ENCODE measurements at places on chromosomes 6 and 20.

- no peak for DNase-seq
These were observed 3.9 kb downstream of the SDC4 start for GRCh38 chr20:45344168-45344860.

DNA sequence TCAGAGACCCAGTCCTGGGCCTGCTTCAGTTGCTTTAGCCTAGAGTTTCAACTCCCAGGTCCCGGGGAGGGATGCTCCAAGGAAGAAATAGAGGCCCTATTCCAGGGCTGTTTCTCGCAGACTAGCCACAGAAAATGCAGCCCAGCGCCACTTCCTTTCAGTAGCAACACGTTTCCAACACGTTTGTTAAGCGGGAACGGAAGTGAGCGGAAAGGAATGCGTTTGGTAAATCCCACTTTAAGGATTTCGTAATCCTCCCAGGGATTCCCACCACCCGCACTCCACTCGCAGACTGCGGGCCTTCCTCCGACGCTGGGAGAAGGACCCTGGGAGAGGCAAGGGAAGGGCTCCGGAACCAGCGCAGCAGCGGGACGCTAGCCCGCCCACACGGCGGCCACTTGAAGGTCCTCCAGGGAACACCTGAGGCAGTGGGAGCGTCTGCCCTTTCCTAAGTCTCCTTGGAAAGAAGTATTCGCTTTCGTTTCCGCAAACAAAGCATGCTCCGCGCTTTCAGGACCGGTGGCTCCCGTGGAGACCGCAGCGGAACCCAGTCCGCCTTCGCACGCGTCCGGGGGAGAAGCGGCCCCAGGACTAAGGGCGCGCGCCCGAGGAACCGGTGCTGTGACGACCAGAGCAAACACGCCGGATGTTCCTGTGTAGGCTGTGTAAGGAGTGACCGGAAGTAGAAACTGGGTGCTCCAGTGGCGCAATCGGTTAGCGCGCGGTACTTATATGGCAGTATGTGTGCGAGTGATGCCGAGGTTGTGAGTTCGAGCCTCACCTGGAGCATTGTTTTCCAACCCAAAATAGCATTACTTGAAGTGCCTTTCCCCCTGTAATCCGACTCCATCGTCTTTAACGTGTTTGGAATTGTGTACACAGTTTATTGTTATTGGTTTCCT lies 227.6 kb upstream of the PRSS16 start:
- no peak for DNase-seq

- DNase-seq: no peak
These were observed 84.7 kb downstream of the DLGAP4 start for GRCh38 chr20:36390719-36391415.

DNA sequence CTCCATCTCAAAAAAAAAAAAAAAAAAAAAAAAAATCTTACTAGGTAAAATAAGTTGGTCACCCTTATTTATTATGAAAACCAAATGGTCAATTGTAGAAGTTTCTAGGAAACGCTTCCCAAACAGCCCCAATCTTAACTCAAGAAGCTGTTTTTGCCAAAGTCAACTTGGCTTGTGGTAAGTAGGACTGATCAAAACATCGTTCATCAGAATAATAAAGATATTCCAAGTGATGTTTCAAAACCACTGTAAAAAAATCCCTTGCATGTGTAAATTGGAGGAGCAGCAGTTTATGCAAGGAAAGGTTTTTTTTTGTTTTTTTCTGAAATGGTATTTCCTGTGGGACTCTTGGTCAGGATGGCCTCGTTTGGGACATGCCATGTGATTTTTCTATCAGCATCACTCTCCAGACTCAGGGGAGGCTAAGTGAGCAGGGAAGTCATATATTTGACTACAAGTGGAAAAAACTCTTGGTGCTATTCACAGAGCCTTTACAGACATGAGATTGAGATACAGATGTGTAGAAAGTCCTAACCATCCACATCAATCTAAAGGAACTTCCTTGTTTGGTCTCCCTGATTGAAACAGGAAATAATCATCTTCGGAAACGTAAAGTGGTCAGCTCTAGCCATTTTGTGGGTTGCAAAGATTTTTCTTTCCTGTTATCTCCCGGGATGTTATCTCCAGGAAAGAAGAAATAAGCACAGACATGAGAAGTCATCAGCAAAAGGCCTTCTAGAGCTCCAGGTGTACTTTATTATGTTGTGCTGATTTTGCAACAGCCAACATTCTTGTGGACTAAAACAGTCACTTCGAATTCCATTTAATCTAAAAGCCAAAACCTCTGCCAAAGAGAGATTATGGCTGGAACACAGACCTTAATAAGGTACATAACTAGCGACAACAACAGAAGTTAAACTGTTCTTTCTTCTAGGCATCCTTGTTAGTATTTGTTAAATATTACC lies 177.8 kb downstream of the EDN1 start:
- DNase-seq: no peak

DNA sequence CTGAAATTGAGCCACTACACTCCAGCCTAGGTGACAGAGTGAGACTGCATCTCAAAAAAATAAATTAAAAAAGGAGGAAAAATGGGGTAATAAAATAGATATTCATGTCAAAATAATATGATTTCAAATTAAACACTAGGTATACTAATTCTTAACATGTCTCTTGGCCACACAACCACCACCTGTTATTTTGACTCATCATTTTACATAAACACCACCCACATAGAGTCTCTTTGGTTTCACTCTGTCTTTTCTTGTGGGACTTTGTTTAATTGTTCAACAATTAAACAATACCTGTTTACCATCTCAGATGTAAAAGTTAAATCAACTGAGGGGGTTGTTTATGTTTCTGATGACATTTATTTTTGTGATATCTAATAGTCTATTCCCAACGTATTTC lies 476.8 kb upstream of the ADGRB3 start:
- no peak for DNase-seq

- DNase-seq: no peak
These were observed 43.8 kb upstream of the AFDN start for GRCh38 chr6:167782698-167783517.

- DNase-seq: no peak
These were observed 108.0 kb upstream of the PDE7B start for GRCh38 chr6:135743476-135743875.

DNA sequence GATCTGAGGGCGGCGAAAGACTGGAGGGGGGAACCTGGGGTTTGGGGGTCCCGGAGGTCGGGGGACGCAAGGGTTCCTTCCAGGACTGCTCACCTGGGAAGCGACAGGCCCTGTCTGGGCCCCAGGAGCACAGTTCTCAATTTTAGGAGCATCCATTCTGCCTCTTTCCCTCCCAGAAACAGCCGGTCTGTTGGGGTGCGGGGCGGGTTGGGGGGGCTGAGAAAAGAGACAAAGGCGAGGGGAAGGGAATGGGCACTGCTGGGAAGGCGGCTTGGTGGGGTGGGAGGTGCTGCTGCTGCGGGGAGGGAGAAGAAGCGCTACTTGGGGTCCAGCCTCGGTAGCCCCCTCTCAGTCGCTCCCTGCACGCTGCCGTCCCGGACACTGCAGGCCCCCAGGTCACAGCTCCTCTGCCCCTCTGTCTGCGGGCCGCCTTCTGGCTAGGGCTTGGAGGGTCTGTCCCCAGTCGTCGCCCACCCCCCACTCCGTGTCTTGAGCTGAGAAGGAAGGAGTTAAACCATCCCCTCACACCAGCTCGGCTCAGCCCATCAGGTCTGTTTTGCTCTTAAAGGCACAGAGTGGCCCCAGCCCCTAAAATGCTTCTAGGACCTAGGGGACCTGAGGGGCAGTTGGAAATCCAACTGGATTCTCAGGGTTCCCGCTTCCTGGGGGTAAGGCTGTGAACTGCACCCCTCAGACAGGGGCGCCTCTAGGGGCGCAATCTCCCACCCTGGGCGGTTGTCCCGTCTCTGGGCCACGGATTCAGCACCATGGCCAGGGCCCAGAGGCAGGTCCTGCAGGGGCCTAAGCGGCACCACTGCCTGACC lies 690 bp downstream of the GDAP1L1 start:
- no peak for DNase-seq

DNA sequence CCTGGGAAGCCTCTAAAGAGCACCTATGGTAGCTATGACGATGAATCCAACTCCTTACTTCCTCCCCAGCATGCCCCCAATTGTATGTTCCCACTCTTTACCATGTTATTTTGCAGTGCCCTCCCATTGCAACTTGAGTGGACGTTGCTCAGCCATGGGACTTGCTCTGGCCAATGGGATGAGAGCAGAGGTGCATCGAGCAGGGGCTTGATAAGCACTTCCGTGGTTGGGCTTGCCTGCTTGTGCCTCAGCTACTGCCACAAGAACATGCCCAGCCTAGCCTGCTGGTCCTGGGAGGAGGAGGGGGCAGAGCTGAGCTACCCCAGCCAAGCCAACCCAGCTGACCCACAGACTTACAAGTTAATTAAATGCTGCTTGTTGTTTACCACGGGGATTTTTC lies 71.1 kb upstream of the CTNNBL1 start:
- DNase-seq: no peak

DNA sequence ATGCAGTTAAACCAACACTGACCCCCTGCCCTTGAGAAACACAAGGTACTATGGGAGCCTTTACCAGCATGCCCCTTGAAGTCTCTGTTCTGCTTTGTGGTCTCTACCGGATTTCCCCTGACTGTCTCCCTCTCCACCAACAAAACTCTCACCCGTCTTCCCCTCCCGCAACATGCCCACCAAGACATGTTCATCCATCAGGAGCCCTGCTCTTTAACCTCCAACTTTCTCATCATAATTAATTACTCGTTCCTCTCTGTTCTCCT lies 1.1 kb downstream of the ZNF165 start:
- no peak for DNase-seq
